A549 treated with dexamethasone at 1 μM for 4 hours (cell line): ENCODE measurements at places on chromosomes 12 and 14. TPM values are rescaled to one million over a fixed set of nuclear protein-coding genes. Genes with fewer than 3 reads are reported as not detected.

The TMTC1 gene
- 0.01 to 0.05 TPM (median 0.04 TPM) in 5 replicates for total RNA-seq

The KLRK1 gene
- total RNA-seq: 0.13 TPM in 1 of 5 replicates, not detected in the others

The EID3 gene
- total RNA-seq: 4.5 to 7.2 TPM (median 5.3 TPM) in 5 replicates

The MFAP5 gene
- 0.12 to 0.37 TPM (median 0.23 TPM) in 5 replicates for total RNA-seq

The PNN gene
- total RNA-seq: 41.9 to 47.6 TPM (median 46.2 TPM) in 5 replicates

The E2F7 gene
- total RNA-seq: 5.8 to 10.5 TPM (median 7.9 TPM) in 5 replicates
